Stimulated activated CD4-positive, alpha-beta T cell treated with anti-CD3 and anti-CD28 coated beads, Interleukin-2, amount 100 ng/mL, for 4 hours (primary cell): ENCODE measurements at places on chromosomes 3 and 15.

DNA sequence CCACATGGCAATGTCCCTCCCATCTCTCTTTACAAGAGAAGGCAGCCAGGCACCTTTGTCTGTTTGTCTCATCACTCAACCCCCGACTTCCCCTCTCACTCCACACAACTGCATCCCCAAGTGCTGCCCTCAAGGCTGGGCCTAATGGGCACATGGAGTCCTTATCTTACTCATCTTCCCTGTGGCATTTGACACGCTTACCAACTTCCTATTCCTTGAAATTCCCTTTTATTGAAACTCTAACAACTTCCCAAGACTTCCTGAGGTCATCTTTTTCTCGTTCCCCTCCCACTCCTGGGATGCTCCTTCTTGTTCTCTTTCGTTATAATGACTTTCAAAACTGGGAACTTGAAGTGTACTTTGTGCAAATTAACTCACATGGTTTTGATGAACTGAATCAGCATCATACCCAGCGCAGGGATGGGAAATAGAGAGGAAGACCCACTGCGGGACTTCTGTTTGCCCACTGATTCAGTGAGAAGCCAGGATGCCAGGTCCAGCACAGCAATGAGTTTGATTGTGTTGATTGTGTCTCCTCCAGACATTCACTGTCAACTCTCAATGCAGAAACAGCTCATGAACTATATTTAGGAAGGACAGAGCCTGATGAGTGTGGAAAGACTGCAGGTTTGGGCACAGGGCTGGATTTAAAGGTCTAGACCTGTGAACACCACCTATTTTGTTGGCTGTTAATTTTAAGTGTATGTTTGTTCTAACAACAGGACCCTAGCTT lies 104.7 kb upstream of the TNIK start:
- no peak for DNase-seq

DNA sequence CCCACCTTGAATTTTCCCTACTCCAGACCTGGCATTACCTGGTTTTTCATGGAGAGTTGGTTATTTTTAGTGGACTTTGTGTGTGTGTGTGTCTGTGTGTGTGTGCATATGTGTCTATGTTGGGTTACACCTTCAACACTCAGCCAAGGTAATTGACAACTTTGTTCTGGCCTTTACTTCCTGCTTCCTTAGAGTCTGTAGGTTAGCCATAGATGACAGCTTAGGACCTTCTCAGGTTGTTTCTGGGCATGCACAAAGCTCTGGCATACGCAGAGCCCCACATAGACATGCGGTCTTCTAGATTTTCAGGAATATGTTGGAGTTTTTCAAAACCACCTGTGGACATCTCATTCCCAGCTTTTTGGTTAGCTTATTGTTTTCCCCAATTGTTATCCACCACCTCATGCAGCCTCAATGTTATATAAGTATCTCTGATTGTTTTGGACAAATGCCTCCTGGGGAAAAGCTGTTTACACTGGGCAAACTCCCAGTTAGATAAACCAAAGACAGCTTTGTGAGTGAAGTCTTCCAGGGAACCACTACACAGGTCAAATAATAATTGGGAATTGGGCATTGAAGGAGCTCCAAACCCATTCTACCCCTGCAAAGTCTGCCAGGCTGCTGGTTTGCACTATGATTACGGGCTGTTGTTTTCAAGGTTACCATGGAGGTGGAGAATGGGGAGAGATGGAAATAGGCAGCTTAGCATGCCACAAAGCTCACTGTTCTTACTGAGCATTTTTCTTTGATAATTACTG lies 201.2 kb downstream of the ADAMTSL3 start:
- DNase-seq = no peak

DNA sequence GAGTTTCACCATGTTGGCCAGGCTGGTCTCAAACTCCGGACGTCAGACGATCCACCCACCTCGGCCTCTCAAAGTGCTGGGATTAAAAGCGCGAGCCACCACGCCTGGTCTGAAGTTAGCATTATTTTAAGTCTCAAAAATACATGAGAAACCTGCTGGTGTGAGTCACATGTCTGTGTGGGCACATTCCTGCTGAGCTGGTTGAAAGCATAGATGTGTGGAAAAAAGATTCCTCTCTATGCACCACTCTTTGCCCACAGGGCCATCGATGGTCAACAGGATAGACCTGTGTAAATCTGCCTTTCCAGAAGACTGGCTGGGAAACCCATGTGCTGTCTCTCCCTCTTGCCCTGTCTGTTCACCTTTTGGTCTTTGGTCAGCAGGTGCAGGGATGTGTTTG lies 63.5 kb downstream of the CHRD start:
- no peak for DNase-seq

GRCh38 chr15:48516121-48516520 lies 129.4 kb downstream of the FBN1 start:
- no peak for DNase-seq

- no peak for DNase-seq
These were observed 42.3 kb upstream of the SLC25A36 start for GRCh38 chr3:140899363-140899762.

DNA sequence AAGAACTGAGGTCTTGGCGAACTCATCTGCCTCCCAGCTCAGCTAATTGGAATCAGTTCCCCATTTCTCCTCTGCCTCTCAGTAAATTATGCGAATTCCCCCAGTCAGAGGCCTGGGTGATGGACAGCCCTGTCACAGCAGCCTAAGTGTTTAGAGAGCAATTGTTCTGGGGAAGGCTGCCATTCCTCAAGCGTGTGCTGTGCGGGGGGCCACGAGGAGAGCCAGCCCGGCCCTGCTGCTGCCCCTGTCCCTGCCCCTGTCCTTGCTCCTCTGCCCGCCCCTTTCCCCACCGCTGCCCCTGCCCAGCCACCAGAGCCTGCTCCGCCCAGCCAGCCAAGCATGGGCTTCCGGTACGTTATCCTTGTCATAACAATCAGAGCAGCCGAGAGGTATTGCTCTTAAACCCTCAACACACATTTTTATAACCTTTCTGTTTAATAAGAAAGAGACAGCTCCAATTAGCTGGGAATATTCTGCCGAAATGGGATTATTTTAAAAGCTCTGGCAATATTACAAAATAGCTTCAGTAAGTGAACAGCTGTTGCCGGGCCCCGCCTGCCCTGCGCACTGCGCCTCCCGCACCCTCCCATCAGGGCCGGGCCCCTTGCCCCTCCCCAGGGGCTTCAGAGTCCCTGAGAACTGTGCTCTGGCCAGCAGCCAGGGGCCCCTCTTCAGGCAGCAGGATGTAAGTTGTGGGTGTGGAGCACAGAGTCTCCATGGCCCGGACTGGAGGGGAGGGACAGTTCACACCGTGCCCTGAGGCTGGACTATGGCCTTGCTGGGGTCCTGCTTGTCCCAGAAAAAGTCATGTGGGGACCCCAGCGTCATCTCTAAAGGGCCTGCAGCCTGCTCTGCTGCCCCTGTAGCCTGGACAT lies 12.4 kb upstream of the CACNA2D2 start:
- no peak for DNase-seq

DNA sequence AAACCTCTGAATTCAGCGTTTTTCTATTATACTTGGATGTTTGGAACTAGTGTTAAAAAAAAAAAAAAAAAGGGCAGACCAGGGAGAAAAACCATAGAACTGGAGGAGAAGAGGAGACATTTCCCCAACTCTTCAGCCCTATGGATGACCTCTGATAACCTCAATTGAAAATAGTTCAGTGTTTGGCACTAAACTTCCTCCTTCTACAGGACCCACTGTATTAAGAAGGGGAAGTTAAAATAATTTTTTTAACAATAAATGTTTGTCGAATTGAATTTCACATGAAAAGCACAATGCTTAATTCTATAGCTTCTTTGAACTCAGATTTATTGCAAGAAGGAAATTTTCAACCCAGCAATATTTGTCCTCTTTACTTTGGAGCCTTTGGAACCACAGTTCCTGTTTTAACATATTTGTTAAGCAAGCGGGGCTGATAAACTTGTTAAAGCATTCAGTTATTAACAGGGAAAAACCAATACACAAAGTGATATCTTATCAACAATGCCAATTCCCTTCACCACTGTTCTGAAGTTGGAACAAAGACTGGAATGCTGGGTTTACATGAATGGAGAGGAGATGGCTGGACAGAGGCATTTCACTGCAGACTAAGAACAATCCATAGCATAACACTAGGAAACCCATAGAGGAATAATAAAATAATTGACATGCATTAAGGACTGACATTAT lies 3.1 kb upstream of the A4GNT start:
- no peak for DNase-seq

DNA sequence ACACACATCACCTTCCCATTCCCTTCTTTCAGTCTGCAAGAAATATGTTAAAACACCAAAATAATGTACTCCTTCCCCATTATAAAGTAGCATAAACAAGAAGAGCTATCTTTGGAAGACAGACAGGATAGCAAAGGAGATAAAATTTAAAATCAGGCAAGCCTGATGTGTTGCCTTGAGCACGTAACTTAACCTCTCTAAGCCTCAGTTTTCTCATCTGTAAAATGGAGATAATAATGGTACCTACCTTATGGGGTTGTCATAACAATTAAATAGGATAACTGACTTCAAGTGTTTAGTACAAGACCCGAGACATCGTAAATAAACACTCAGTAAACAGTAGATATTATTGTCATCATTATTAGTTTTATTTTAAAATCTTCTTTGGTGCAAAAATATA lies 142.4 kb downstream of the NR1D2 start:
- DNase-seq = no peak

DNA sequence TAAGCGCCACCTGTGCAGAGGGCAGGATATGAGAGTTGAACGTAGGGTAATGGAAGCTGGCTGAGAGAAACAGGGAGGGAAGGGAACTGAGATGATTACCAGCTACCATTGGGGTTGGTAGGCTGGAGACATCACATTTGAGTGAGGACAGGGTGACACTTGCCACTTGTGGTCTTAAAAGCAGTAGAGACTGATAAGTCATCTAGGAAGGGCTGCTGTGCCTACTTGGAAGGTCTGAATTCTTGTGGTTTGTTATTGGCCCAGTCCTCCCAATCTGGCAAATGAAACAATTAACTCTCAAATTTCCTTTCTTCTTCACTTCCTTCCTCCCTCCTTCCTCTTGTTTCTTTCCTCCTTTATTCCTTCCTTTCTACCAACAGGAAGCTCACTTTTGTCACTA lies 46.8 kb downstream of the COL6A5 start:
- DNase-seq = no peak

DNA sequence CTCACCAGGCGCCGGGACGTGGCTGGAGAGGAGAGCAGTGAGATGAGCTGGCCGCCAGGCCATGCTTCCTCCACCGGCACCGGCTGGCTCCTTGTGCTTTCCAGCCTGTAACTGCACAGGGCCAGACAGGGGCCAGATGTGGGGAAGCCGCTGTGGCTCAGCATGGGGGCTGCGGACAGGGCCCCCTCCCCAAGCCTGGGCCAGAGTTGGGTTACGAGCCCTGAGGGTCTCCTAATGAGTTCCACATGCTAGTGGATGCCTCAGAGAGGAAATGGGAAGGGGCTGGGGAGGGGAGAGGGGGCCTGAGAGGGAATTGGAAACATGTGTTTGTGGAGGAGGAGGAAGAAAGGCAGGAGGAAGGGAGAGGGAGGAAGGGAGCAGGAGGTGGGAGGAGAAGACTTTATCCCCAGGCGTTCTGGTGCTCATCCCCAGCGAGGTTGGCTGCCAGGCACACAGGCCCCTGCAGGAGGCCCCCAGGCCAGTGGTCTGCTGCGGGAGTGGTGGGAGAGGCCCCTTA lies 11.7 kb upstream of the DUSP7 start:
- DNase-seq = no peak

- DNase-seq = no peak
These were observed 133.3 kb downstream of the TBC1D2B start for GRCh38 chr15:77944002-77944867.

- DNase-seq = no peak
These were observed 876.1 kb upstream of the CADM2 start for GRCh38 chr3:84082726-84083125.

GRCh38 chr15:73617301-73617831 lies 15.8 kb downstream of the NPTN start:
- DNase-seq = no peak
